ENCODE measurements at places on chromosomes 1 and 21. TPM values are rescaled to one million over a fixed set of nuclear protein-coding genes. Genes with fewer than 3 reads are reported as not detected.

DNA sequence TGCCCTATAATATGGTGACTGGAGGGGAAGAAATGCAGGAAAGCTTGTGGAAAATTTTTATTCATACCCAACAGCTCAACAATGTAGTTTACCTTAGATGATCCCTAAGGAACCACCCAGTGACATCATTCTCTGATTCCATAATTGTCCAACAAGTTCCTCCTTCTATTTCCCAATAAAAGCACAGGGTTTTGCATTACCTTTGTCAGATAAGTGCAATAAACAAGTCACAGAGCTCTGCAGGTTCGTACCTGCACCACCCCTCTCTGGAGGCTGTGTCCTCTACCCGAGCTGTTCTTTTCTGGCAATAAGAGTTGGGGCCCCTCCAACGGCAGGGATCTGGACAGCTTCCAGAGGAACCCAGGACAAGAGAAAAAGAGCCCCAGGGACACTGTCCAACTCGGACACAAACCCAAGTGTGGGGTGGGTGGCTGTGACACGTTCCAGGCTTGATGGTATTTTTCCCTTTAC is 38.8 kb downstream of the RCAN1 start:
- DNase-seq: no peak

DNA sequence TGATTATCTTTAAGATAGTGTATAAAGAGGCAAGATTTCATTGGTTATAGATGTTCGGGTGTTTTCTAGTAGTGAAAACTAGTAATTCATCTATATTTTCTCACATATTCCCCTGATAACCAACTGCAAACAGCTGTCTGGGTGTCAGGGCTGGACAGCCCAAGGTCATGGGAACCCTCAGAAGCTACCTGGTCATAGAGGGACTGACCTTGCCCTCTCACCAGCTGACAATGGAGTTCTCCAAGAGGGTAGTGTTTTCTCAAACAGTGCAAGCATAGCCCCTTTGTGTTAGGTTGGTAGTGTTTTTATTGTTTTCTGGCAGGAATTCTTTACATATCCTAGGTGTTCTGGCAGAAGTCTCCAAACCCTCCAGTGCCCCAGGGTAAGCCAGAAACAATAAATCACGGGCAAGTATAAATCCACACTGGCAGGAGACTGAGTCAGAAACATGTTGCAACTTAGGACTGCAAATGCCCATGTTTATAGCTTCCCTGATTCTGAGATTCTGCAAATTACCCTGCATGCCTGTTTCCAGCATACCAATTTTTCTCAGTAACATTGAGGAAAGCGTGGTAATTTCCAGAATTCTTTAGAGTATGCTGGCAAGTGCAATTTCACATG is 82.8 kb upstream of the ATP1A1 start:
- peak; percentile 44 for DNase-seq

DNA sequence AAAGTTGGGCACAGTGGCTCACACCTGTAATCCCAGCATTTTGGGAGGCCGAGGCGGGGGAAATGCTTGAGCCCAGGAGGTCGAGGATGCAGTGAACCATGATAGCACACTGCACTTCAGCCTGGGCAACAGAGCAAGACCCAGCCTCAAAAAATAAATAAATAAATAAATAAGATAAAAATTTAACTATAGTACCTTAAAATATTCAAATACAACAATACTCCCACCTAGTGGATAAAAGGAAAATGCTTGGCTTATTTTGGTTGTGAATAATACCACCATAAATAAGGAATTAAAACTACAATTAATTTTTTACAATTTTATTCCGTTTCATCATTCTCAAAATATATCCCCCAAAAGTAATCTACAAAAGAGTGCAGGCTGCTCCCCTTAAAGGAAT is 8.1 kb downstream of the PSMG1 start:
- no peak for DNase-seq

DNA sequence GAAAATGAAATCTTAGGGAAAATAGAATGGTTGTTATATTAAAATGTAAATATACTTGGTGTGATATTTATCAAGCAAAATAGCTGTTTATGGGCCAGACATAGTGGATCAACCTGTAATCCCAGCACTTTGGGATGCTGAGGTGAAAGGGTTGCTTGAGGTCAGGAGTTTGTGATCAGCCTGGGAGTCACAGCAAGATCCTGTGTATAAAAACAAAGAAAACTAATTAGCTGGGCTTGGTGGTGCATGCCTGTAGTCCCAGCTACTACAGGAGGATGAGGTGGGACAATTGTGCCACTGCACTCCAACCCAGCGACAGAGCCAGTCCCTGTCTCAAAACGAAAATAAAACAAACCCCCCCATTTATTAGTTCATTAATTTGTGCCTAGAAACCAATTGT is 21.6 kb upstream of the CFHR1 start:
- DNase-seq: no peak

- peak; percentile 36 for DNase-seq
These were observed 5.8 kb upstream of the CRABP2 start for GRCh38 chr1:156711011-156711817.

Gene NR1I3
- not detected for total RNA-seq

Gene RIMS3
- total RNA-seq: not detected

Gene SYPL2
- not detected for total RNA-seq

Gene FCRL6
- total RNA-seq: not detected

Data from MG63 (cell line).